ENCODE measurements at places on chromosomes 11 and 22.
A peak's percentile ranks its signal among the peaks of the same experiment; 100 is the strongest.

- no peak for DNase-seq
Observed at GRCh38 chr11:119295178-119295577, 21.8 kb downstream of the MCAM start.

- no peak for DNase-seq
Observed at GRCh38 chr11:117489999-117490679, 162.5 kb downstream of the CEP164 start.

GRCh38 chr22:44862981-44863860, 110.8 kb downstream of the ARHGAP8 start:
- DNase-seq: no peak

DNA sequence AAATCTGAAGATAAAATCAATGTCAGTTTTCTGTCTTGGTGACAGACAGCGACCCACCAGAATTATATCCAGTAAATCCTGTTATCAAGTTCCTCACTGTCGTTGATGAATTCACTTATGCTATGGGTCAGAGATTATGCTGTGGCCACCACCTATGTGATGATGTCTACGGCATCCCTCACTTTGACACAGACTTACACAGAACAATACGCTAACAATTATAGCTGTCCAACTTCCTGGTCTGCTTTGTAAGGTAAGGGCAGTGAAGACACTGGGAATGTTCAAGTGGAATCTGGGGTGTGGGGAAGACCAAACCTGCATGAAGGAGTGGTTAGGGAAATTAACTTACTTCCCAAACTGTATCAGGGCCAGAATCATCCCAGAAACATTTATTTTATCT, 19.3 kb upstream of the PAX6 start:
- DNase-seq: peak; percentile 60

DNA sequence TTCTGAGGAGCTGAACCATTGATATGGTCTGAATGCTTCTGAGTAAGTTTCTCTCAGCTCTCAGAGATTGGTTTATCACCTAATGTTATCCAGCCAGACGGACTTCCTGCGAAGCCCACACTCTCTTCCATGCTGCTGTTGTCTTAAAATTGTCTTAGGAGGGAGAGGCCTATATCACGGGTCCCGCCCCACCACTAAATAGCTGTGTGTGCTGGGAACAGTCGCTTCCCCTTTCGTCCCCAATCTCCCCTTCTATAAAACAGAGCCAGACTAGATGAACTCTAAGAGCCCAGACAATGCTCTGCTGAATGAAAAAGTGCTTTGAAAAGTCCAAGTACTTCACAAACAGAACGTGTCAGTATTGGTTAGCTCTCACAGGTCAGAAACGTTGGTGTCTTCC, 81.4 kb upstream of the AKIP1 start:
- no peak for DNase-seq

GRCh38 chr11:3221408-3222002, 2.9 kb upstream of the MRGPRG start:
- DNase-seq: no peak

DNA sequence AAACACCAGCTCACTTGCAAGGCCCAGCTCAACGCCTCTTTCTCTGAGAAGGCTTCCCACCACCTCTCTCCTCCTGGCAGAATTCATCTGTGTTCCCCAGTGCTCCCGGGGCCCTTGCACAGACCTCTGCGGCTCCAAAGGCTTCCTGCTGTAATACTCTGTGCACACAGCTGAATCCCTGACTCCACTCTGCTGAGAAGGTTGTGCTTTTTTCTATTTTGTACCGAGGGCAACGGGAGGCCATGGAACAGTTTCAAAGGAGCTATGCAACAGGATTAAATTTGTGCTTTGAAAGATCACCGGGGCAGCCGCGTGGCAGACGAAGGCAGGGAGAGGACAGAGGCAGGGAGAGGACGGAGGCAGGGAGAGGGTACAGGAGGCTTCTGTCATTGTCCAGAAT, 49.2 kb upstream of the SYT7 start:
- no peak for DNase-seq

DNA sequence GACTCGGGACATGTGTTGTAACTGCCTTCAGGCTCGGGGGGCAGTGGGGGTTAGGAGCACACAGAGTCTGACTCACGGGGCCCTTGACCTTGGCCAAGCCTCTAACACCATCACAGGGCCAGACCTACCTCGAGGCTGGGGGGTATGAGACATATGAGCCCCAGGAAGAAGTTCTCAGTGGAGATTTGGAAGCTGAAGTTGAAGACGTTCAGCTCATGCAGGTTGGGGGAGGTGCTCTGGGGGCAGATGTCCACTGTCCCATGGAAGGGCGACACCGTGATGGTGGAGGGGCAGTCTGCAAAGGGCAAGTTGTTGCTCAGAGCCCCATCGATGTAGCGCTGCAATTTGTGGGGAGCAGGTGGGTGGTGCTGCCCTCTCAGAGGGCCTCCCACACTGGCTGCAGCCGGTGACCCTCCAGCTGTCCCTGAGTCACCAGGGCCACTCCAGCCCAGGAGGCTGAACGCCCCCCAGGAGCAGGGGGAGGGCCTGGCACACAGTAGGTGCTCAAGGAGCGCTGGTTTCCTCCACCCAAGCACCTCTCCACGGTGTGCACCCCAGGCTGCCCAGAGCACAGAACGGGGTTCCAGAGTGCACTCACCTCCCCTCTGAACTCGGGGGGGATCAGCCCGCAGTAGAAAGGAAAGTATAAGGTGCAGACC, 2.5 kb downstream of the PNPLA5 start:
- DNase-seq: no peak

DNA sequence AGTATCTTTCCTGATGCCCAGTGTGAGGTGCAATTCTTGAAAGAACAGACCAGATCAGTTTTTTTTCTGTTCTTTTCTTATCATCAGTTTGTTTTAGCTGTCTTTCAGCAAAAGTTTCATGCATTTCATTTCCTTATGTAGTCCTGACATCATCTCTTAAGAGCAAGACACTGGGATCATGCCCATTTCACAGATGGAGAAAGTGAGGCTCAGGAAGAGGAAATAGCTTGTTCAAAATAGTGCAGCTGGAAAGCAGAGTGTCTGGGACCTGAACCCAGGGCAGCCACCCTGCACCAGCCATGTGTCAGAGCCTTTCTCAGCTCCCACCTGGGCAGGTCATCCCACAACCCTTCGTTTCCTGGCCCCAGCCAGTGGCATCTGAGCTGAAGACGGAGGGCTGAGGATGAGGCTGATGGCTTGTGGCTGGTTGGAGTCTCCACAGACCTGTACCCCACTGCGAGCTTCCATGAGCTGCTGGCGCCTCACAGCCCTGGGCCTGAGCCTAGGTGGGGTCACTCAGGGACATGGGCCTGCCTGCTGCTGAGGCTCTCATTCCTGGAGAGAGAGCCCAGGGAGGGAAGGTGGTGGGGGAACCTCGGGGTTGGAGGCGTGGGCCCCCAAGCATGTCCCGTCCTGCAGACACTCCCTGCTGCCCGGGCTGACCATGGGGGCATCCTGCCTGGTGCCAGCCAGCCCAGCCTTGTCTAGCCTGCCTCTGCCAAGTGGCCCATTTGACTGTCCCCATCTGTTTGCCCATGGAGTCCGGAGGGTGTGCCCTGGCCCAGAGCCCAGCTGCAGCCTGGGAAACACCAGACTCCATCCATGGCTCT, 61.8 kb downstream of the SMIM38 start:
- DNase-seq: no peak

DNA sequence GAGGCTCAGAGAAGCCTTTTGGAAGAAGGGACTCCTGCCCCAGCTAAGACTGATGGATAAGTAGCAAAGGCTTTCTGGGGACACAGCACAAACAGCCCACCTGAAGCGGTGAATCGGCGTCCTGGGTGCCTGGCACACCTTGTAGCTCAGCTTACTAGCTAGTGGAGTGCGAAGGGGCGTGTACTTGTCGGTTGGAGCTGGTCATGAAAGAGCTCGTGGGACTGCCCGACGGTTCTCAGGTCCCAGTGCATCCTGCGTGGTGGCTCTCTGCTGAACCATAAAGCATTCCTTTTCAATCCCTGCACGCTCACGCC, 690 bp upstream of the UVRAG start:
- DNase-seq: no peak

DNA sequence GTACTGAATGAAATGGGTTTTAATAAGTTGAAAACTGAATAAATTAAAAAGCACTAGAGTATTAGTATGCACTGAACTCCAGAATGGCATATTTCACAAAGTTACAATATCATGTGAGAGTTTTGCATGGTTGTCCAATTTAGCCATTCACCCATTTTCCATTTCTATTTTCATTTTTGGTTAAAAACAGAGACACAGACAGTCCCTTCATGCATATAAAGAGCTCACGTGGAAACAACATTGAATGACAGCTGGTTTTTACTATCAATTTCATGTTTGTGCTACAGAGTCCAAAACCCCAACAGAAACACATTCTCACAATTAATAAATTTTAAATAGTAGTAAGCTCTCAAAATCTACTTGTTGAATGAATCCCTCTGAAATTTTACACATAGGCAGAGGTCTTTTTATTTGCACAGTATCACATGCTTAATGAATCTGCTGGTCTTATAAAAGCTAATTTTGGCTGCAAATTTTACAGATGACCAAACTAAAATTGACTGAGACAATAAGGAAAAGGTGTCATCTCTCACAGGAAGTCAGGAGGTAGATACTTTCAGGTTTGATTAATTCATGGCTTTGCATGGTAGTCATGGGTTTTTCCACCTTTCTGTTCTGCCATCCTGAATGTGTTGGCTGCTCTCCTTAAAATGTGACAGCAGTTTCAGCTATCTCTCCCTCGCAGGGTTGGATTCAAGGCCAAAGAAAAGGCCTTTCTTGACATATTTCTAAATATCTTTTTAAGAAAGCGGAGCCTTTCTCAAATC, 20.6 kb upstream of the DDI1 start:
- DNase-seq: no peak

DNA sequence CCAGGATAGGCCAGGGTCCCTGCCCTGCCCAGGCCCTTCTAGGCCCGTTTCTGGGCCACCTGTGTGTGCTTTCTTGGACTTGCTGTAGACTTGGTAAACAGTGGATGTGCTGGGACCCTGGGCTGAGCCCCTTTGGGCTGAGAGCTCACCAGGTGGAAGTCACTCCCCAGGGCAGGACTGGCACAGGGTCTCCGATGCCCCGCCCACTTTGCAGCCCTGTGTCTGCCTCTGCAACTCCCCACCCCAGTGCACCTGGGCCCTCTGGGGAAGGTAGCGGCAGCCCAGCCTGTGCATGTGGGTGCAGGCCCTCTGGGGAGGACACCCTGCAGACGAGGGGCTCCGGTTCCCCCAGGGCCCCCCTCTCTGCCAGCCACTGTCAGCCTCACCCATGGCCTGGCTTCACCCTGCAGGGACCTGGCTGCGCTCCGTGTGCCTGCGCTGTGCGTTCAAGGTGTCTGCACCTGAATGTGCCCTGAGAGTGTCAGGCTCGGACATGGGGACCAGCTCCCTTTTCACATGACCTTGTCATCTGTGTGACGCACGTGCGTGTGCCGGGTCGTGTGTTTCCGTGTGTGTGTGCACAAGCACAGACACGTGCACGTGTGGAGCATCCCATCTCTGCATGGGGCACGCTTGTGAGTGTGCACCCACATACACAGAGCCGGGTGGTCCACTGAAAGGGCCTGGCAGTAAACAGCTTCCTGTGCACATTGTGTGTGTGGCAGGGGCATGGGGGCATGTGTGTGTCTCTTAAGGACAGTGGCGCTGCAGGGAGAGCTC, 118.5 kb downstream of the KCNQ1OT1 start:
- DNase-seq: no peak

GRCh38 chr22:50014053-50014501, 1.5 kb upstream of the IL17REL start:
- no peak for DNase-seq

GRCh38 chr11:134469627-134470026, 57.6 kb upstream of the B3GAT1 start:
- DNase-seq: no peak

DNA sequence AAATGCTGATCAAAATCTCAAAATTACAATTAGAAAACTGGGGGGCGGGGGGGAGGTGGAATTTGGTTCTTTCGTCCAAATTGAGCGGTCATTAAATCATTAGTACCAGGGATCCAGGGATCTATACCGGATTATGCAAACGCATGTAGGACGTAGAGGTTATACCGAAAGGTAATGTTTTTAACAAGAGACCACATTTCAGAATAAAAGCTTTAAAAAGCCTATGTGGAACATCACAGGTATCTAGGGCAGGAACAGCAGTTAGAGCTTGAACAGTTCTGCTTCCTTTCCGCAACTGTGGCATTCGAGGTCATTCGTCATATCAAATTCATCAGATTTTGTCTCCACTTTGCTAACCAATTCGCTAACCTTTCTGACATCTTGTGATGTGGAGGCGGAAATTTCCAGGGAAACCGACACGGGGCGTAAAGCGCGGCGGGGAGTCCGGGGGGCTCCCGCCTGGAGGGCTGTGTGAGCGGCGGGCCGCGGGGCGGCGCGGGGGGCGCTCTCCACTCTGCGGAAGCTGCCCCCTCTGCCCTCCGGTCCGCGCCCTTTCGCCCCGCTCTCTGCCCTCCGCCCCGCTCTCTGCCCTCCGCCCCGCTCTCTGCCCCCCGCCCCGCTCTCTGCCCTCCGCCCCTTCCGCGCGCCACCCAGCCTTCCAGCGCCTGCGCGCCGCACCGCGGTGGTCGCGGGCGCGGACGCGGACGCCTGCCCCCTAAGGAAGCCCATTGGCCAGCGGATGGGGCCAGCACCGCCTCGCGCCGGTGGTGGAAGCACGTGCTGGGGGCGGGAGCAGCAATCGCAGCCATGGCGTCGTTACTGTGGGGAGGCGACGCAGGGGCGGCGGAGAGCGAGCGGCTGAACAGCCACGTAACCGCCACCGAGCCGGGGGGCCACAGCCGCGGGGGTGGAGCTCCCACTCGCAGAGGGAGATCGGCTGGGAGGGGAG, at the start of gene DDX25:
Gene DDX25, plus strand, starts transcription at position 798 of the 949 bp plus-strand sequence. Its CDS starts 10 bp downstream, at position 808.
- DNase-seq: no peak

GRCh38 chr22:22810471-22810870, 77.1 kb upstream of the IGLL5 start:
- peak; percentile 75 for DNase-seq

DNA sequence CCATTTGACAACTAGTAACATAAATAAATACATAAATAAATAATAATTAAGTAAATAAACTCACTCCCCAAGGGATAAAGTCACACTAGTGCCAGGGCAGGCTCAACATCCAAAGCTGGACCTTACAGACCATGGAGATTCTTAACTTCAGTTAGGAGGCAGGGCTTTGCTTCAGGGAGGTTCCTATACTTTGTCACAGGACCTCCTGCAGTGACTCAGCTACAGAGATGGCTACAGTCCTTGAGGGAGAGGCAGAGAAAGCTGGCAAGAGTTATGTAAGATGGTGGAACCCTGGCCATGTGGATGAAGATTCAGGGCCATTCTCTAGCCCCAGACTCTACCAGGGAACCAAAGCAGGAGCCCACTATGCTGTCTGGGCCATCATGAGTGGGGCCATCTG, 74.1 kb upstream of the CADM1 start:
- DNase-seq: no peak

DNA sequence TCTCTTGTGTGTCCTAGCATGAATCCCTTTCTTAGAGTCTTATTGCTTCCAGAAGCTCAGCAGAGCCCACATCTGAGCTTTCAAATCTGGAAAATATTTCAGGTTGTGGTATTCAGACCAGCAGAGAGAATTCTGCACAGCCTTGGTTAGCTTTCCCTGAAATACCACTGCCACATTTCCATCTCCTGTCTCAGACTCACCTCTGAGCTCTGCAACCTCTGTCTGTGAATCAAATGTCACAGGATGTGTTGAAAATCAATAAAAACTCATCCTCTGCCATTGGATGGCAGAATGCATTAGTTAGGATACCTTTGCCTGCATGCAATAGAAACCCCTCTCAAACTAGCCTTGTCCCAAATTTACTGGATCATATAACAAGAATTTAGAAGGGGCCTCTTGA, 47.7 kb downstream of the ENDOD1 start:
- DNase-seq: no peak

- DNase-seq: no peak
Observed at GRCh38 chr22:33875316-33875715, 45.0 kb downstream of the LARGE1 start.

GRCh38 chr11:123103326-123103980, 41.5 kb upstream of the HSPA8 start:
- peak; percentile 93 for DNase-seq
